ENCODE measurements at places on chromosomes 6 and 20.

- DNase-seq, result no peak
These were observed 157.5 kb downstream of the TBX18 start for GRCh38 chr6:84606860-84607259.

- no peak for DNase-seq
These were observed 273.3 kb downstream of the ALDH8A1 start for GRCh38 chr6:134676307-134677281.

DNA sequence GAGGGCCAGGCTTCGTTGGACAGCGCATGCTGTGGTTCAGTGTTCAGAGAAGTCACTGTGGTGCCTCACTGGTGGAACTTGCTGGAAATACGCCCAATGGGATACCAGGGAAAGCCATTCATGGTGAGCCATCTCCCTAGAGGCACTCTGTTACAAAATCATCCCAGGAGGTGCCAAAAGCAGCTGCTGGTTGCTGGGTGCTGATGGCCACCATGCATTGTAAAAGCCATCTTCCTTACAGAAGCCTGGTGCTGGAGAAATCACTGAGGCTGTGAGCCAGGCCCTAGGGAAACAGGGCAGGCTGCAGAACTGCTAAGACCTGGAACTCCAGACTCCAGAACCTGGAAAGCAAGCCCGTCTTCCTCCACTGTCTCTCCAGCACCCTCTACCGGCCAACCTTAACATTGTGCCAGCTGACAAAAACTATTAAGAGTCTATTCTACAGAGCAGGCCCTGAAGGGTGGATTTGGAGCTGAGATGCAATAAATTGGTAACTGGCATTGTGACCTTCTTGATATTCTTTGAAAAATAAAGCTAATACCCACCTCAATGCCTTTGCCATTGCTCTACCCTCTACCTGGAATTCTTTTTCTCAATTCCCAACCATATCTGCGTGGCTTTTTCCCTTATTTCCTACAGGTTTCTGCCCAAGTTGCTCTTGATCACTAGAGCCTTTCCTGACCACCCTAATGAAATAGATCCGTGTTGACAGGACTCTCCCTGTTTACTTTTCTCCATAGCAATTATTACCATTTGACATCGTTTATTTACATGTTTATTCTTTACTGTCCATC, 18.5 kb downstream of the SNRPB start:
- peak; percentile 81 for DNase-seq

DNA sequence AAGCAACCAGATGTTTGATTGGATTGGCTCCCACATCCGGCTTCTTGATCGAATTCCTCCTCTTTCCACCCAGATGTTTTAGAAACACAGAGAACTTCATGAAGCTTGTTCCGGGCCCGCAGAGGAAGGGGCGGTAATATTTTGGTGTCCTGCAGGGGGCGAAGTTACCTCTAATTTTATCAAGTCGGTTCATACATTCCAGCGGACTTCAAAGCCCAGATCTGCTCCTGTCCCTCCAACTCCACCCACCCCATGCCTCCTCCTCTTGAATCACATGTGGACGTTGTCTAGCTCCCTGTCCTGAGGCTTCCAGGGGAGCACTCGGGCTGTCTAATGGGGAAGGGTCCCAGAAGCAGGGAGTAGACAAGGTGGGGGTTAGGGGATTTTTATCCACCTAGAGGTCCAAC, 2.9 kb upstream of the BMP6 start:
- peak; percentile 81 for DNase-seq

GRCh38 chr20:40449974-40450616, 238.9 kb downstream of the MAFB start:
- DNase-seq, result no peak

- DNase-seq, result no peak
These were observed 75.1 kb upstream of the MC3R start for GRCh38 chr20:56173438-56173837.

- no peak for DNase-seq
These were observed 89.4 kb downstream of the TRDN start for GRCh38 chr6:123547216-123547978.

GRCh38 chr6:35663447-35664235, 25.1 kb downstream of the FKBP5 start:
- DNase-seq, result no peak

- DNase-seq, result no peak
These were observed 17.1 kb downstream of the TPBG start for GRCh38 chr6:82380566-82381185.

DNA sequence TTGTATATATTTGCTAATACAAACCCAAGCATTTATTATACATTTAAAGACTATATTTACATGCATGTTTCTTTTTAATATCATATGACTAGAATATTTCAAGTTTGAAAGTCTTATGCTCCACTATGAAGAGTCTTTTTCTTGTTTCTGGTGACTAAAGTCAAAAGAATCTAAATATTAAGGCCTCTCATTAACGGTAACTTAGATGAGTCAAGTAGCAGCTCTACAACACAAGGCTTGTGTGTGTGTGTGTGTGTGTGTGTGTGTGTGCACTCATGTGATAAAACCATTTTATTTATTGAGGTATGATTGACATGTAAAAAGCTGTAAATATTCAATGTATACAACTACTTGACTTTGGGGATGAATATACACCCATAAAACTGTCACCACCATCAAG, 275.6 kb downstream of the TFAP2B start:
- DNase-seq, result no peak

DNA sequence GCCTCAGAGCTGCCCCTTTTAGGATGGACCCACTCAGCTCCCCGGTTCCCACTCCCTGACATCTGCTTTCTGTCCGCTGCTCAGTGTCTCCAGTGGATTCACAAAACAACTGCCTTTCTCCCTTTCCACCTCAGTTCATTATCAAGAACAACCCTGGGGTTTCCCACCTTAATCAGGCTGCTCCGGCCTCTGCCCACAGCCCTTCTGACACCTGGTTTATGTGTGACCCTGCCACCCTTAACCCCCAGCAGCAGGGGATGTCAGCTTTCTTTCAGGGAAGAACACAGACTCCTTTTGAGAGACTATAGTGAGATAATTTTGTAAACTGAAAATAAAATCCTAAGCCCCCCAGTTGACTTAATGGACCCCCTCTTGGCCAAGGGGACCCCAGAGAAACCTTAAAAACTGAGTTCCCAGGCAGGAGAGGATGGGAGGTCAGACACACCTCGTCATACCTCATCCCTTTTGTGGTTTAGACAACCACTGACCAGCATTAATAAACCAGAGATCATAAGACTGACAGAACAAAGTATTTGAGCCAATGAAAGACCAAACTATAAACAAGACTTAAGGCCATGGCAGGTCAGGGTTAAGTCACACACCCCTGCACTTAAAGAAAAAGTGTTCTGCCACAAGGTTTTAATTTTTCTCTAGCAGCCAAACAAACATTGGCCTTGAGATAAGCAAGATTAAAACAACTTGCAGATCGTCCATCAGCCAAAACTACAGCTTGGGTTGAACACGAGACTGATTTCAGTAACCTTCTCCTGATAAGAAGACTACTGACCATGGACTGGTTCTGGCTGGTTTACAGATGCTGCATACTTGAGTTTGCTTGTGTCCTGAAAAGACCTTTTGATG, 42.4 kb upstream of the DDR1 start:
- no peak for DNase-seq

DNA sequence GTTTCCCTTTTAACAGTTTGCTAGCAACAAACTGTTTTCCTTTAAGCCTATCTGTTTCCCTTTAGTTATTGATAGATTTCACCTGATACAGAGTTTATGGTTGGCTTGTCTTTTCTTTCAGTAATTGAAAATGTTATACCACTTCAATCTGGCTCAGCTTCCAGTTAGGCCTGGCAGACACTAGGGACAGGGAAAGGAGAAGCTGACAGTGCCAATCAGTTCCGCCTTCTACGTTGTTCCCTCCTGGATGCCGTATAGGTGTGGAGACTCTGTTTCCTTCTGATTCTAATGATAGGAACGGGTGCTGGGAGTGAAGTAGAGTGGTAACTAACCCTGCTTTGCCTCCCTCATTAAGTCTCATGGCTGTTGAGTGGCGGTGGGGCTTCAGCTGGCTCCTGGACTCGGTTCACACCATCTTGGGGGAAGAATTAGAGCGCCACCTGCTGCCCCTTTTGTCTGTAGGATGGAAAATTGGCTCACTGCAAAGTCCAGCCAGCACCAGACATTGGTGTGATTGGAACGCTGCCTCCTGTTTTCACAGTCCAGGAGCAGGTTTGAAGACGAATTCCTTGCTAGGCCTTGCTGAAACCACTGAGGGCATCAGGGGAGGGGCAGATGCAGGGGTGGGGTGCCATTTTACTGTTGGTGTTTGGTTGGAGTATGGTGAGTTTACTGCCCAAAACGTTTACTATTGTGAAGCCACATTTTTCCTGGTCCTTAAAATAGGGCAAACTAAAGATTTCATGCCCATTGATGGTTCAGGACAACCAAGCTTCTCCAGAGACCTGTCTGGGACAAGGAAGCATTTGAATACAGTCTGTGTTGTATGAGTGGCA, 1729.5 kb downstream of the GRIK2 start:
- peak; percentile 31 for DNase-seq

GRCh38 chr6:105178636-105179035, 1.2 kb downstream of the POPDC3 start:
- no peak for DNase-seq

- DNase-seq, result no peak
These were observed 117.5 kb downstream of the EYA4 start for GRCh38 chr6:133358574-133359150.

DNA sequence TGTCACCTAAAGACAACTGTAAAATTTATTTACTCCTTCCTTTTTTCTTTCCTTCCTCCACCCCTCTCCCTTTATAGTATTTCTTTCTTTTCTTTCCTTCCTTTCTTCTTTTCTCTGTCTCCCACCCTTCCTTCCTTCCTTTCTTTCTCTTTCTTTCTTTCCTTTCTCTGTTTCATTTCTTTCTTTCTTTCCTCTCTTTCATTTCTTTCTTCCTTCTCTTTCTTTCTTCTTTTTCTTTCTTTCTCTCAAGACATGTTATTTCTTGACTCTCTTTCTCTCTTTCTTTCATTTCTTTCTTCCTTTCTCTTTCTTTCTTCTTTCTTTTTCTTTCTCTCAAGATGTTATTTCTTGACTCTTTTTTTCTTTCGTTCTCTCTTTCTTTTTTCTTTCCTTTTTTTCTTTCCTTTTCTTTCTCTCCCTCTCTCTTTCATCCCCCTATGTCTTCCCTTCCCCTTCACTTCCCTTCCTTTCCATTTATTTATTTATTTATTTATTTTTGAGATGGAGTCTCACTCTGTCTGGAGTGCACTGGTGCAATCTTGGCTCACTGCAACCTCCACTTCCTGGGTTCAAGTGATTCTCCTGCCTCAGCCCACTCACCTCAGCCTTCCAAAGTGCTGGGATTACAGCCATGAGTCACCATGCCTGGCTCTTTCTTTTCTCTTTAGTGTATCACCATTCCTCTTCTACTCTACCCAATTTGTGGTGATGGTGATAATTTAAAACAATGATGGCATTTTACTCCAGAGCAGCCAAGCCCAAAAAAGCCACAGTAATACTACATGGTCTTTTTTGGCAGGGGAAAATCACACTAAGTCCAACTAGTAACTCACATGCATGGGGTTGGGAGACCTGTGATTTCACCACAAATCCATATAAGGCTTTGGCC, 188.2 kb downstream of the ADGRG6 start:
- DNase-seq, result no peak

- DNase-seq, result no peak
These were observed 12.5 kb downstream of the CAP2 start for GRCh38 chr6:17405944-17406245.

DNA sequence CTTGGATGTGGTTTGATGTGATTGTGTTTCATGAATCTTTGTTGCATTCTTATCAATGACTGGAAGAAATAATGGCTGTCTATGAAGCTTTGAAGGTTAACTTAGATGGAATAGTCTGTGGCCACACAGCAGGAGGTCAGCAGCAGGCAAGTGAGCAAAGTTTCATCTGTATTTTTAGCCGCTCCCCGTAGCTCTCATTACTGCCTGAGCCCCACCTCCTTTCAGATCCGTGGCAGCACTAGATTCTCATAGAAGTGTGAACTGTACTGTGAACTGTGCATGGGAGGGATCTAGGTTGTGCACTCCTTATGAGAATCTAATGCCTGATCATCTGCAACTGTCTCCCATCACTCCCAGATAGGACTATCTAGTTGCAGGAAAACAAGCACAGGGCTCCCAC, 660.2 kb downstream of the EPHA7 start:
- no peak for DNase-seq

DNA sequence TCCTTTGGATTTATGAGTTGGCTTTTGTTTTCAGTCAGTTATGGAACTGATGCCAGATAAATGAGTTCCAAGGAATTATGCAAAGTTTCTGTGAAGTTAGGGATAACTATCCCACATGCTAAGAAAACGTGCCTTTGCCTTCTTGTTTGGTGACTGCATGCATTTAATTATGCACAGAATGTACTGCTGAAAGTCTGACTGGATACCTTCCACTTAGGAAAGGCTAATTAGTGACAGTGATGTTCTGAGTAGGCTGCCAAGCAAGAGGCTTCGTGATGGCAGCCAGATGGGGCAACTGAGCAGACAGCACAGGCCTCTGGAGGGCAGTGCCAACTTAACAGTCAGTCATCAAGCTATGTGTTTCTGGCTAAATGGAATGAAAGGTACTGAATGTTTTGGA, 289.9 kb downstream of the CD109 start:
- no peak for DNase-seq

DNA sequence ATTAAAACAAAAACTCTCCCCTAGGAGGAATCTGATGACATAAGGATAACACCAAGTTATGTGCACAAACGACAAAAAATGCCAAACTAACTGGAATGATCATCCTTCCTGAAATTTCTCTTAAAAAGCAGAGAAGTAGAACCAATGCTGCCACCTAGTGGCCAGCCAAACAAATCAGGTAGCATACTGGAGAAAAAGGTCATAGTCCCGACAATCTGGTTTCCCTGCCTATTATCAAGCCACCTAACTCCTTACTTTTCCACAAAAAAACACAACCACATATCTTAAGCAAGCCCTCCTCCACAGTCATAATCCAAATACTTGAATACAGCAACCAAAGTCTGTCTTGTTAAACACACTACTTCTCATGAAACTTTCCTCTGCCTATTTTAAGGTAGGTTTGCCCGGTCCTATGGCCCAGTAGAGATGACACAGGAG, 5.3 kb downstream of the OARD1 start:
- peak; percentile 69 for DNase-seq

- DNase-seq, result no peak
These were observed at the start of gene C6orf132 for GRCh38 chr6:42142118-42142835. TSS of gene C6orf132 (minus strand) at chr6:42142620. CDS start at chr6:42142444, 176 bp downstream.

DNA sequence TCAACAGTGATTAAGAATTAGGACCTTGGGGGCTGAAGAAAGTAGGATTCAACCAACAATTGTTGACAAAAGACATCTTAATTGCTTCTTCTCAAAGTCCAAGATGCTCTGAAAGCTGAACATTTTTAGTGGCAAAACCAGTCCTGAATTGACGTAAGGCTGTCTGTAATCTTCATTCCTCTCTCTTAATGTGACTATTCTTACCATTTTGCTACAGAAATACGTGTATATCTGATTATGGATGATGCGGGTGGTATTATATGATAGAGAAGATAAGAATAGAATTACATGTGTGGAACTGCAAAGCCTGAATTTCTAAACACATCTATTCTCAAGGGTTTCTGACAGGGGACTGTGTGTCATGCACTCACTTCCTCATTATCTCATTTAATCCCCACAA, 130.3 kb upstream of the SASH1 start:
- no peak for DNase-seq
